Naive thymus-derived CD4-positive, alpha-beta T cell (primary cell): ENCODE measurements at places on chromosomes 5 and 9. TPM values are rescaled to one million over a fixed set of nuclear protein-coding genes. Genes with fewer than 3 reads are reported as not detected.

Gene OMD
- total RNA-seq = not detected

Gene PTGDS
- total RNA-seq = 68.7 TPM

Gene LIFR
- total RNA-seq = 0.17 TPM

GRCh38 chr9:121537283-121537682, 37.6 kb upstream of the GGTA1 start:
- no peaks in the 10 kb centered on the region for H3K27me3 ChIP-seq
- H3K4me1 ChIP-seq = no peaks in the 10 kb centered on the region
- H3K27ac ChIP-seq = no peak overlapping the region
- H3K36me3 ChIP-seq = no peaks in the 10 kb centered on the region
- H3K4me3 ChIP-seq = no peak overlapping the region

DNA sequence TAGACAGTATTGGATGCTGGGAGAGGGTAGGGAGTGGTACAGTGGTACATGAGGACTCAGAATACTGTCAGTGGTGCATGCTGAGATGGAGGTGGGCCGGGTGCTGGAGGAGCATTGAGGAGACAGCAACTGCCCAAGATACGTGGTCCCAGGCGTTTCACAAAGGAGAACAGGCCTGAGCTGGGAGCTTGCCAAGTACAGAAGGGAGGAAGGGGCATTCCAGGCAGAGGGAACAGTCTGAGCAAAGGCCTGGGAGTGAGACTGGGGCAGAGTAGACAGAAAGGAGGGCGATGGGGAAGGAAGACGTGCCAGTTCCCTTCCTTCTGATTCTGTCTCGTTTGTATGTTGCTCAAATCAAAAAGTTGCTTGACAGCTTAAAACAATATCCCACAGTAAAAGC, 15.2 kb downstream of the GALNT12 start:
- no peak overlapping the region for H3K4me3 ChIP-seq
- H3K36me3 ChIP-seq = no peaks in the 10 kb centered on the region
- no peak overlapping the region for H3K27ac ChIP-seq
